ENCODE measurements at places on chromosomes 5 and 9.

DNA sequence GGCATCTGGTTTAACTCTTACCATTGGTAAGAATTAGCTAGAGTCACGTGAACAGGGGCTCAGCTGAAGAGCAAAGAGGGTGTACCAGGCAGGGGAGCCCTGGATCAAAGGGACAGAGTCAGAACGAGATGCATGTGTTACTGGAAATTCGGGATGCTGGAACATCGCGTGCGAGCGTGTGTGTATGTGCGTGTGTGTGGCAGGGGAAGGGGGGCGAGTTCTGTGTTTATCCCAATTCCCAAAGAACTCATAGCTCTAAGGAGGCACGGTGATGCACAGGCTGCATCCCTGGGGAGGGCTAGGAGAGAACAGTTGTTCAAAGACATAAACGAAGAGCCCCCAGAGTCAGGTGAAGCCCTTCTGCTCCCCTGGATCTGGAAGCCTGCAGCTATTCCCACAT is 353.3 kb downstream of the GADD45G start:
- no peak for DNase-seq

- no peak for DNase-seq
Measured at GRCh38 chr5:93277051-93277450, 304.0 kb downstream of the NR2F1-AS1 start.

DNA sequence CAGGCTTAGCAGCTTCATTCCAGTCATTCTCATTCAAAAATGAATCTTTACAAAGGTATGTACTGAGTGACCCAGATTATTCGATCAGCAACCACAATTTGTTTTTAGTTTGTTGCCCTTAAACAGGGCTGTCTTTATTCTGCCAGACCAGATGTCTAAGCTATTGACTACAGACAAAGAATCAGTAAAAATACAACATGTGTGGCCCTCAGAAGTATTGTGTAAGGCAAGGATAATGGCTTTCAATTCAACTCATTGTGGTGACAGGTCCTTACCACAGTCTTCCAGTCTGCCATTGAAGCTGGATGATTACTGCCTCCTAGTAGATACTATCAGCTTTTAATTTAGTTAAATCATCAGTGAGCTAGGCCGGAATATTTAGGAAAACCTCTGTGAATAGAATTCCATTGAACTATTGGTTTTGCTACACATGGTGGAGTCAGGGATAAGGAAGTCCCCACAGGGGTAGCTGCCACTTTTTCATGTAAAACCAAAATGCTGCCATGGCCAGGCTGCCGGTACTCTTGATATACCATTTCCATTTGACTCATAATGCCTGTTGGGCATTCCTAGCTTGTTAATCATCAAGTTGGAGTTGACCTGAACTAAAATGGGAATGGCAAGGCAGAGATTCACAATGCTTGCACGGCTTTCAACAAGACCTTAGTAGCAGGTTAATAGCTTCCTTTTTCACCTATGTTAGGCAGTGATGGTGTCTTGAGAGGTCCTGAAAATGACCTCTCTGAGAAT is 175.6 kb downstream of the MEF2C start:
- no peak for DNase-seq

DNA sequence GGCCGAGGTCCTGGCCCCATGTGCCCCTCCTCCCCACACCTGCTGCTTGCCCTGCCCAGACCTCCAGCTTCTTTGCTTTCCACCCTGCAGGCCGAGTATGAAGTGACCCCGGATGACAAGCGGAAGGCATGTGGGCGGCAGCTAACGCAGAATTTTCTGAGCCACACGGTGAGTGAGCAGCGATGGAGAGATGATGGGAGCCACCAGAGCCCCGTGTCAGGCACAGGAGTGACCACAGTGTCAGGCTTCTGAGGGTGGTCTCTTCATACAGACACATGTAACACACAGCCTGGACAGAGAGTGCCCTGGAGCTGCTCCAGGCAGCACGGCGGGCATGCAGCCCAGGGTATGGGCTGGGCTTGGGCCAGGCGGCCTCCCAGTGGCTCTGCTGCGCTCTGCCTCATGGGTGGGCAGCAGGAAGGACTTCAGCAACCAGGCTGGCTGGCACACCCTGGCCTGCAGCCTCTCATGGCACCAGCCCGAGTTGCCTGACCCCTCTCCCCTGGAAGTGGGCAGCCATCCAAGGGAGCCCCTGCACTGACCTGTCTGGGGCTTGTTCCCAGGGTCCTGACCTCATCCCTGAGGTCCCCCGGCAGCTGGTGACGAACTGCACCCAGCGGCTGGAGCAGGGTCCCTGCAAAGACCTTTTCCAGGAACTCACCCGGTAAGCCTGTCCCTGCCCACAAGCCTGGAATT is 5.8 kb downstream of the GRK6 start:
- DNase-seq: no peak

- no peak for DNase-seq
Measured at GRCh38 chr5:100550531-100551051, 15.4 kb downstream of the FAM174A start.

DNA sequence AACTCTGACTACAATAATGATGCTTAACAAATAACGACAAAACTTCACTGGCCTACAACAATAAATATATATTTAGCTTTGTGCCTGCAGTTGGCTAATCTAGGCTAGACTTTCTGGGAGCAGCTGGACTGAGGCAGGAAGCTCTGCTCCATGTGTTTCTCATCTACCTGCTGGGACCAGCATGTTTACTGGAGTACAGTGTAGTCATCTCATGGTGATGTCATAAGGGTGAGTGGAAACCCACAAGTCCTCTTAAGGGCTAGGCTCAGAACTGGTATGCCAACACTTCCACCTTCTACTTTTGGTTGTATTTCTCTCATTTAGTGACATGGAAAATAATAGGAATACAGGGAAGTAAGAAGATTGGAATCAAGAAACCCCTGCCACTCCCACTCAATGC is 85.7 kb upstream of the NIPBL start:
- no peak for DNase-seq

DNA sequence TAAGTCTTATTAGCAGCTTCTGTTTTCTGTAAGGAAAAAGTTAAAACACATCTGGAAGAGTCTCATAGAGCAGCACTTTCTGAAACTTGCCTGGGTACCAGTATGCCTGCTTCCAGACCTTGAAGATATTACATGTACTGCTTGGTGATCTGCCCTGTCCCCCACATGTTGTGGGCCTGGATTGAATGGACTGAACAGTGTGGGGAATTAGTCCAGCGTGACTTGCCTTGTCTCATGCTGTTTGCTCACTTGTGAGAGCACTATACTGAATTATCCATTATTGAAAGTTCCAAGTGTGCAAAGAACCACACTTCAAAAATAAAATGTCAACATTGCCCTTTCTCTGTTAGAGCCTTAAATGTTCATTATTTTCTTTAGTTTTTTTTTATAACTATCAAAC is 8.9 kb downstream of the CTNNA1 start:
- DNase-seq: no peak
